ENCODE measurements at places on chromosomes 11 and 22.

GRCh38 chr11:86039094-86039493 is 29.8 kb downstream of the PICALM start:
- no peak for DNase-seq

DNA sequence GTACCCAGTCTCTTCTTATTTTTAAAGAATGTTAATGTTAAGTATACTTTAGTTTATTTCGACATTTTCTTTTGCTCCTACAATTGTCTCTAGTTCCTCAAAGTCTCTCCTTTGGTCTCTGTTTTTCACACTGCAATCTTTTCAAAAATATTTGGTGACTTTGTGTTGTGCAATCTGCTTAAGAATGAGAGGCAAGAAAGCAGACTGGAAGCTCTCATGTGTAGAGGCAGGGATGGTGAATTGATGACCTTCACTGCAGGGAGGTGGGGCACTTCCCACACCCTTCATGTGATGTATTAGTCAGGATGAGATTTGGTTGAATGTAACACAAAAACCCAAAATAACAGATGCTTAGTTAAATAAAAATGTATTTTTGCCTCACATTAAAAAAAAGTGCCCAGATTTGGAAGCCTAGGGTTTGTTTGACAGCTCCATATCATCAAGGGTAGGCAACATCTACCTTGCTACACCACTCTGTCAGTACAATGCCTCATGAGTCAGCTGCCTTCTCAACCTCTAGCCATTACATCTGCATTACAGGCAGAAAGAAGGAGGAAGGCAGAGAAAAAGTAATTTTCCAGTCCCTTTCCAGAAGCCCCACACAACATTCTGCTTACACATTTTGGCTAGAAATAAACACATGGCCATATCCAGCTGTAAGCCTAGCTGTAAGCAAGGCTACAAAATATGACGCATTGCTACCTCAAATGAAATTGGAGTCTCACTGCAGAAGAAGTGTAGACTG is 3.8 kb upstream of the MMP27 start:
- no peak for DNase-seq

DNA sequence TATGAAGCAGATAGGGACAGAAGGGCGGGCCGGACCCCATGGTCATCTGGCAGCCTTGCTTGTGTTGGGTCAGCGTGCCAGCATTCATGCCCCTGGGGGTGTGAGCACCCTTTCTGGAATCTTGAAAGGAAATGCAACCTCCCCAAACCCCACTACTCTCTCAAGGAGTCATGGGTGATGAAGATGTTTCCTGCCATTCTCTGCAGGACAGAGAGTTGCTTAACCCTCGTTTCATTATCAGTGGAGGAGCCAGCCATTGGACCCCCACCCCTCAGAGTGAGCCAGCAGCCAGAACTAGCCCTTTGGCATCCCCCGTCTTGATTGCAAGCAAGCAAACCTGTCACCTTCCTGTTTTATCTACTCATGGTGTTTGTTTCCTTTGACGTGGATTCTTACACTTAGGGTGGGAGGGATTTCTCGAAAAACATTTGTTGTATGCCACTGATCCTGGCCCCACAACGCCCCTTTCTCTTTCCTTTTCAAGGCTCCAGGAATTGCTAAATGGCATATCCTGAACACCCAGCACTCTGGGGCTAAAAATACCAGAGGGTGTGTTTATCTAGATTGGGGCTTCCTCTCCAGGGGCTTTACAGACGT is 258.3 kb downstream of the ETS1 start:
- DNase-seq = no peak

DNA sequence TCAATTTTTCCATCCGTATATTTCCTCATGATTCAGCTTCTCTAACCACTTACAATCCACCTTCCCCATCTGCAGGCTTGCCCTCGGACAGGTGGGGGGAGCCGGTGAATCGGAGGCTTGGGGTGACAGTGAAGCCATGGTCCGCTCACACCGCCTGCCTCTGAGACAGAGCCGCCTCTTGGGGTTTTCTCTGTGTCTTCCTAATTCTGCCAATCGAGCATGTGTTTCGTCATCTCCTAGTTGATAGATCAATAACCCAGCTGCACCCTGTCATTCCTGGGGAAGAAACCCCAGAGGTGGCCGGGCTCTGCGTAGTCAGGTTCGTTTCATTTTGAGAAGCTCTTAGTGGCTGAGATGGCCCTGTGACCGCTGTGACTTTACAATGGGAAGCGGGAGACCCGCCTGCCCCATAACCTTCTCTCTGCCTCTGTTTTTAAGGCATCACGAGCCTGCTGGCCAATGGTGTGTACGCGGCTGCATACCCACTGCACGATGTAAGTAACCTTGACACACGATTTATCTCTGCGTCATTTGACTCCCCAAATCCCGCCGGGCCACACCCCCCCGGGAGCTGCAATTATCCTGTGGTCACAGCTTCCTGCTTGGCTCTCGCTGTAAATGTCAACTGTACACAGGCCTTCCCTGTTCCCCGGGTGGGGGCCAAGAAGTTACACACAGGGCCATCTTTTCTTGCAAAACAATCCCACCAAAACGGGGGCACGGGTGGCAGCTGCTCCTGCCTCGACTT is 33.3 kb downstream of the ANO1 start:
- peak; percentile 31 for DNase-seq

GRCh38 chr11:86089659-86090058 is 20.8 kb upstream of the PICALM start:
- no peak for DNase-seq

- no peak for DNase-seq
Observed at GRCh38 chr11:78349624-78350023, 68.0 kb downstream of the GAB2 start.

DNA sequence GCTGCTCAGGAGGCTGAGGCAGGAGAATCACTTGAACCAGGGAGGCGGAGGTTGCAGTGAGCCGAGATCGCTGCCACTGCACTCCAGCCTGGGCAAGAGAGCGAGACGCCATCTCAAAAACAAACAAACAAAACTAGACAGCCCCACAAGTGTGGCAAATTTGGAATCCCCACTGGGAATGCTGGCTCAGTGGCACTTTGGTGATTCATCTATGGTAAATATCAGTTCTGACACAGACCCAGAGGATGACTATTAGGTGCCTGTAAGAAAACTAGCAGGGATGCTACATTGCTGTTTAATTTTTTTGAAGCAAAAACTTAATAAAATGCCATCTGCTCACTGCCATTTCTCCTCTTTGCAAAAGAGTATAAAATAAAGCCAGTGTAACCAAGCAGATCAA is 107.9 kb downstream of the NAT10 start:
- no peak for DNase-seq

GRCh38 chr11:76185511-76185910 is 20.8 kb downstream of the WNT11 start:
- no peak for DNase-seq

DNA sequence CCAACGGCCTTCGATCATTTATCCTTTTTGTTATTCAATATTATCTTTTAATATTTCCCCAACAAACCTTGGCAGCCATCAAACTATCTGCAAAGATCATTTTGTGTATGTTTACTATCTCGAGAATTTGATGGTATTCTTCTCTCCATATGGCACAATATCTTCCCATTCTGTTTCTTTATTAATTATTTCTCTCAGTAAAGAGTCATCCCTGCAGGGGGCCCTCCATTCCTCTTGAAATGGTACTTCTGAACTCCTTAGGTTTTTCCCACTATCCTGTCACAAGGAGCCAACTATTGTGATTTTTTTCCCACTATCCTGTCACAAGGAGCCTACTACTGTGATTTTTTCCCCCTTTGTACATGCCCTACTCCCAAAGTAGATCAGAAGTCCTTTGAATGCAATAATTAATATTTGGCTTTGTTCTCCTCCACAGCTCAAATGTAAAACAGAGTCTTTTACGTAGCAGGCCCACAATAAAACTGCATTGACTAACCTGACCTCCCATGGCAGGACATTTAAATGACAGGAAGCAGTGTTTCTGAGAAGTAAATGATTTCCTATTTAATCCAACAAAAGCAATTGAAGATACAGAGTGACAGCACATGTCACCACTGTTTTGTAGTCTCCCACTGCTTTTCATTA is 43.3 kb downstream of the PDGFD start:
- peak; percentile 9 for DNase-seq
